Thoracic aorta (tissue), 2 donors: ENCODE measurements at places on chromosomes 1 and 21.
A peak's percentile ranks its signal among the peaks of the same experiment; 100 is the strongest.

DNA sequence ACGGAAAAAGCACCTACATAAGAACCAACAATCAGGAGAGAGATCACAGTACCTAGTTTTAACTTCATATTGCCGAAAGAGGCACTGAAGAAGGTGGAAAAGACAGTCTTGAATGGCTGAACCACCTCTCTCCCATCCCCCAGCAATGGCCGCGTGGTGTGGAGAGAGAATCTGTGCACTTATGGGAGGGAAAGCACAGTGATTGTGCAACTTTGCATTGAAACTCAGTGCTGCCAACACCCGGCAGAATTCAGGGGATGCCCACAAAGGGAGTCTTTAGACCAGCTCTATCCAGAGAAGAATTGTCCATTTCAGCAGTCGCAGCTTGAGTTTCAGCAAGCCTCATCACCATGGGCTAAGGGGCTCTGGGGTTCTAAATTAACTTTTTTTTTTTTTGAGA lies 186.3 kb upstream of the USP25 start:
- DNase-seq, result no peak

- no peak for DNase-seq
These were observed 20.5 kb upstream of the MYBPHL start for GRCh38 chr1:109327285-109327684.

GRCh38 chr1:3971981-3972380 lies 71.9 kb upstream of the C1orf174 start:
- no peak for DNase-seq

DNA sequence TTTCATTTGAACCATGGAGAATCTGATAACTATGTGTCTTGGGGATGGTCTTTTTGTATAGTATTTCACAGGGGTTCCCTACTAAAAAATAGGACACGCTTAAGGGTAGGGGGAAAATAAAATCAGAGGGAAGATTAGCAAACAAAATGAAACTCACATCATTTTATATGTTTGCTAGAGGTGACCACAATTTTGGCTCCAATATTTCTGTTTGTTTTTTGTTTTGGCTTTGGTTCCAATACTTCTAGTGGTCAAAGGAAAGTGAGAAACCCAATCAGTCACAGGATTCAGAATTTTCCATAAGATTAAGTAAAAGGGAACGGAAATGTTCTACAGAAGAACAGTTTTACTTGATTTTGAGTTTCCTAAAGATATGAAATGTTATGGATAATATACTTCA lies 42.3 kb upstream of the SSX2IP start:
- DNase-seq, result no peak

DNA sequence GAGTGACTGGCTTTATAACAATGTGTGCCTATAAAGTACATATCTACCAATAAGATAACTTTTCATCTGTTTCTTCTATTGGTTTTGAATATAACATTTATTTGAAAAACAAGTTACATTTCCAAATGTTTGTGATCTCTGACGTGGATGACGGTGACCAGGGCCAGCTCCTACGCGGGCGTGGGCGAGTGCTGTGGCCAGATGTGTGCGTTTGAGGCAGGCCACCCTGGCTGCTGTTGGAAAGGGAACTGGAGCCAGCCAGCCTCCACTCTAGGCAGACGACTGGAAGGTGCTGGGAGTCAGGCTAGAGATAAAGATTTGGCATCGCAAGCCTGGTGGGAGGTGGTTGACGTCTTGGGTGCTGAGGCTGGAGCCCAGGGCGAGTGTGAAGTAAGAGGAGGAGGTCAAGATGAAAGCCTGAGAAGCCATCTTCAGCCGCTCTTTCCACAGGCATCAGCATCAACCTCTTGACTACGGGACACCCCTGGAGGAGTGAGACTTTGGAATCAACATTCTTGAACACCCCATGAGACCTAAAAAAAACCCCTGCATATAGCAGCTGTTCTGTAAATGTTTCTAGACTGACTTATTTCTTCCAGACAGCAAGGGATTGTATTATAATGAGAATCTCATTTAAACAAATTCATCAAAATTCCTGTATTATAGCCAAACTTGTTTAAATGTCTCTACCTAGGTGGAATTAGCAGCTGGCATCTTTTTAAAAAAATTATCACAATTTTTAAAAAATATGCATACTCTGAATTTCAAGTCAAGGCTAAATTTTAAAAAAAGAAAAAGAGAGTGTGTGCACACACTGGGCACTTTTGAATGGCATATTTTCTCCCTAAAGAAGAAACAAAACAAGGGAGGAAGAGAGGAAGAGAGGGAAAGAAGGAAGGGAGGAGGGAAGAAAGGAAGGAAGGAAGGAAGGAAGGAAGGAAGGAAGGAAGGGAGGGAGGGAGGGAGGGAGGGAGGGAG lies 112.5 kb upstream of the SLC44A3 start:
- no peak for DNase-seq

DNA sequence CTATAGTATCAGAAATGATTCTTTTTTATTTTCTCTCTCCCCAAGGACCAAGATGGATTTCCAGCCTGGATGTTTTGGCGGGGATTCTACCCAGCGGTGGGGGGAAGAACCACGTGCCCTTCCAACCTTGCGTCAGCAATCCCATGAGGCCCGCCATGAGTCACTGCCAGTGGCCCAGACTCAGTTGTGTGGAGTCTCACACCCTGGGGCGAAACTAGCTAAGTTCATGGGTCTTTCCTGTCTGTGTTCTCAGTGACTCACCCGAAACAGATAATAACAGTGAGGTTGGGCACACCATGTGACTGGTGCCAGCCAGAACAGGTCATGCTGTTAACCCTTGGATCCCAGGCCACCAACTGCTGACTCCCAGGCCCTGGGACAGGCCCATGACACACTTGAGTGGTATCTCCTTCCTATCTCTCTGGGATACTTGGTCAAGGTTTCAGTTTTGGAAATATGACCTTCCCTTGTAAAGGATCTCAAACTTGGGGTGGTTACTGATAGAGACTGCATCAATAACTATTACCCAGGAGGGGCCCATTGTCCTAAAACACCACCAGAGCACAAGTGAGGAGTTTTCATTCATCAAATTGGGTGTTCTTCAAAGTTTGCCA lies 98.0 kb upstream of the DUSP10 start:
- DNase-seq, result no peak

DNA sequence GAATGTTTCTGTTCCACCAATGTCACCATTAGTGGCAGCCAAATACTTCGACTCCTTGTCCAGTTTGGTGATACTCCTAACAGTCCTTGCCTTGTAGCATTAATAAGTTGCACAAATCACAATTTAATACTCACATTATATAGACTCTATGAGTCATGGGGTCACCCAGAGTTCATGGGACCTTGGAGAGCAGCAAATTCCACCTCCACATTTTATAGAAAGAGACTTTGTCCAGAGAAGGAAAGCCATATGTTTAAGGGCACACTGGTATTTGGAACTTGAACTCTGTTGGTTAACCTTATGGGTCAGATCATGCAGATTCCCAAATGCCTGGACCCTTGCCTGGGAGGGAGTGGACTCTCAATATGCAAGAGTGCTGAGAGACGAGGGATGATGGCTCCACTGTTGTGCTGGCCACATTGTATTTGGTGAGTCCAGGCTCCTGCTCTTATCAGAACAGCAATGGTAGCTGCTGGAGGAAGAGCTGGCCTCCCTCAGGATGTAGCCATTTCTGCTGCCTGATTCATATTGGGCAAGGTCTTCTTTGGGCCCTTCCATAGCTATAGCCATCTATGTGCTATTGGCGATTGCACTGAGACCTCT lies 30.6 kb downstream of the DNAJC6 start:
- DNase-seq, result no peak

DNA sequence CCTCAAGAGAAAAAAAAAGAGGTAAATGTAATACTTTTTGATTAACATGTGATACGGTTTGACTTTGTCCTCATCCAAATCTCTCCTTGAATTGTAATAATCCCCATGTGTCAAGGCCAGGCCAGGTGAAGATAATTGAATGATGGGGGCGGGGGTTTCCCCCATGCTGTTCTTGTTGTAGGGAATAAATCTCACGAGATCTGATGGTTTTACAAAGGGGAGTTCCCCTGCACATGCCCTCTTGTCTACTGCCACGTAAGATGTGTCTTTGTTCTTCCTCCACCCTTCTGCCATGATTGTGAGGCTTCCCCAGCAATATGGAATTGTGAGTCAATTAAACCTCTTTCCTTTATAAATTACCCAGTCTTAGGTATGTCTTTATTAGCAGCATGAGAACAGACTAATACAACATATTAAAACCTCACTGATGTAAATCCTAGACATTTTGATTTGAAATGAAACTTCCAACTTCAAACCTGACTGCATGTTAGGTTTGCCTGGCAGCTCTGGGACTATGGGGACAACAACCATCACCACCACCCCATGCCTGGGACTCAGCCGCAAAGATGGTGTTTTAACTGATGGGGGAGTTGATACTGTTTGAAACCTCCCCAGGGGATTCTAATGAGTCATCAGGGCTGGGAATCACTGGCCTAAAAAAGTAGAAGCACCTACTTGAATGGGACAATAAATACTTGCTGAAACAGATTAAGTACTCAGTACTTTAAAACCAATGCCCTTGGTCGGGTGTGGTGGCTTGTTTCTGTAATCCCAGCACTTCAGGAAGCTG lies 32.8 kb upstream of the BACH1 start:
- DNase-seq, result no peak

DNA sequence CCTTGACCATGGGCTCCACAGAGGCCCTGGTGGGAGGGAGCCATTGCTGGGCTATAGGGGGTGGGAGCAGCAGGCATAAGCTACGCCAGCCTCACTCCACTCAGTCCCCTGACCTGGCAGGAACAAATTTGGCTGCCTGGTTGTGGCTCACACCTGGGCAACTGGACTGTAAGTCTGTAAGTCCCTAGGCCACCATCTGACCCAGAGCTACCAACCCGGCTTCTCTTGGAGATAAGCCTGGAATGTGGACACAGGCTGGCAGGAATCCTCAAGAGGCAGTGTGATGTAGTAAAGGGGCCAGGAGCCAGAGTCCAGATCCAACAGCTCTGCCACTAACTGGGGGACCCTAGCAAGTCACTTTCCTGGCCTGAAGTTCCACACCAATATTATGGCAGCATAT lies 11.4 kb downstream of the NCF2 start:
- no peak for DNase-seq

DNA sequence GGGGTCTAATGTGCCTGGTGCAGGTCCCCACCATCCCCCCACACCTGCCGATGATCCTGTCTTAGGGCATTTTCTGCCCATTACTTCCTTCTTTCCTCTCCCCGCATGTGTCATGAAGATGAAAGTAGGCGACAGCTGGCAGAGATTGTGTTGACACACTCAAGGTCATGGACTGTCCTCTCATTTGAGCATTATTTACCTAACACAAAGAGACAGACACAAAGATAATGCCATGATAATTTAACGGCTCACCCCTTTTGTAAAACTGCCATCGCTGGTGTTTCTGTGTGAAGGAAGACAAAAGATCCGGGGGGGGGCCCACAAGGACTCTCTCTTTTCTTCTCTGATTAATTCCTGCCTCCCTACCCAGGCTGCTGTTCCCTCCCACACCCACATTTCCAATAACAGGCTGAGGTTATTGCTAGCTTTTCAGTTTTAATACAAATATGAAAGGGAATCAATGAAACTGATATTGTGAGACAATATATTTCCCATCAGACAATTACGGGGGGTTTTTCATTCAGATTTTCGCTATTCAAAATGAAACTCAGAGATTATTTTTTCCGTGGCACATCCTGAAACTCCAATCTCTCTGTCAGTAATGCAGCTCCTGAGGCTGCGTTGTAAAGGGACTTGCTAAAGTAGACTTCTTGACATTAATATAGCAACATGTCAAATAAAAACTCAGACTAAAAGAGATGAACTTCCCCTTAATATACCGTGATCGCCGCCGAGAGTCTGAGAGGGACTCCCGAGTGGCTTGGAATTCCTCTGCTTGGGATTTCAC lies 561.1 kb downstream of the NPHP4 start:
- no peak for DNase-seq

GRCh38 chr1:56397811-56398231 lies 181.5 kb downstream of the PLPP3 start:
- no peak for DNase-seq

- DNase-seq, result no peak
These were observed 3.9 kb upstream of the KCNJ9 start for GRCh38 chr1:160077486-160077885.

- DNase-seq, result no peak
These were observed 181.4 kb upstream of the LHX8 start for GRCh38 chr1:74952786-74953185.

- peak; percentile 8 for DNase-seq
These were observed 8.9 kb downstream of the MAP1LC3C start for GRCh38 chr1:241990040-241990439.

- DNase-seq, result no peak
These were observed 4.9 kb upstream of the PEX10 start for GRCh38 chr1:2417083-2417832.

GRCh38 chr1:13830616-13831280 lies 130.8 kb downstream of the PRDM2 start:
- DNase-seq, result no peak

GRCh38 chr1:54028306-54029251 lies 10.6 kb upstream of the LDLRAD1 start:
- DNase-seq, result no peak

- DNase-seq, result no peak
These were observed 49.3 kb downstream of the AZIN2 start for GRCh38 chr1:33130297-33130696.

- no peak for DNase-seq
These were observed 51.1 kb downstream of the KCNH1 start for GRCh38 chr1:211082824-211083223.

- no peak for DNase-seq
These were observed 38.1 kb downstream of the HSD3B2 start for GRCh38 chr1:119453021-119453420.

GRCh38 chr1:14724678-14725077 lies 126.2 kb downstream of the KAZN start:
- DNase-seq, result no peak

DNA sequence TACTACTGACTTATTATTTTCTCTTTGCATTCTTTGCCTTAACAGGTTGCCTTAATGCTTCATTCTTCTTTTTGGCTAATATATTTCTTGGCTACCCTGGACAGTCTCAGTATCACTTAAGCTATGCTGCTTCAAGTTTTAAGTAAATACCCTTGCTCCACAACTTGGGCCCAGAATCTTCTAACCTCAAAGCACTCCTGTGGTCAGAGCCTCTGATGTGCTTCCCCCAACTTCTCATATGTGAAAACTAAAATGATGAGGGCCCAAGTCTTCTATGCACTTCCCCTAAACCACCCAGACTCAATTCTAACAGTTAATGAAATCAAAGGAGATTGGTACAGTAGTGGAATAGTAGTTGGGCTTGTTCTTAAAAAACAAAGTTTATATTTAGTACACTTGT lies 314.1 kb downstream of the PLPP3 start:
- no peak for DNase-seq

GRCh38 chr1:226436472-226436854 lies 28.6 kb upstream of the PARP1 start:
- no peak for DNase-seq

GRCh38 chr1:195915826-195916225 lies 692.4 kb downstream of the KCNT2 start:
- no peak for DNase-seq

GRCh38 chr1:43367026-43367903 lies 546 bp downstream of the ELOVL1 start:
- no peak for DNase-seq

GRCh38 chr1:220966881-220967611 lies 87.8 kb downstream of the HLX start:
- DNase-seq, result no peak
